ENCODE measurements at places on chromosomes 11 and 22. TPM values are rescaled to one million over a fixed set of nuclear protein-coding genes. Genes with fewer than 3 reads are reported as not detected.

The MMP13 gene
- not detected for total RNA-seq

The PACSIN3 gene
- total RNA-seq: 13.3 TPM

The PYGM gene
- total RNA-seq: 0.35 TPM

The SLC5A1 gene
- not detected for total RNA-seq

The SCGB1A1 gene
- not detected for total RNA-seq

The MYOD1 gene
- not detected for total RNA-seq

DNA sequence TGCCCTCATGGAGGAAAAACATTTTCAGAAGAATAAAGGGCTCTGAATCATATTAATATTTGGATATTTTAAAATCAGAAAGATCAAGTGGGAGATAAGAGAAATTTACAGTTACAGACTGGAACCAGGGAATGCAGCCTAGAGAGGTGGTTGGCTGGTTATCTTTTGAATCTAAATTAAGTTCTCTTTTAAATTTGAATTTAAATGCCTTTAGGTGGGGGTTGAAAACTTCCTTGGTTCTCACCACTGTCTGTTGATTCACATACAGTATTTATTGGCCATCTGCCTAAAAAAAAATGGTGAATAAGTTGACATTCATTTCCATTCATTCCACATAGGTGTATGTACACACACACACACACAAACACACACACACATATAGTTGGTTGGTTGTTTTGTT is 35.7 kb upstream of the PTPRJ start:
- DNase-seq: no peak

GRCh38 chr11:99979042-99979441 is 708.0 kb upstream of the ARHGAP42 start:
- no peak for DNase-seq

DNA sequence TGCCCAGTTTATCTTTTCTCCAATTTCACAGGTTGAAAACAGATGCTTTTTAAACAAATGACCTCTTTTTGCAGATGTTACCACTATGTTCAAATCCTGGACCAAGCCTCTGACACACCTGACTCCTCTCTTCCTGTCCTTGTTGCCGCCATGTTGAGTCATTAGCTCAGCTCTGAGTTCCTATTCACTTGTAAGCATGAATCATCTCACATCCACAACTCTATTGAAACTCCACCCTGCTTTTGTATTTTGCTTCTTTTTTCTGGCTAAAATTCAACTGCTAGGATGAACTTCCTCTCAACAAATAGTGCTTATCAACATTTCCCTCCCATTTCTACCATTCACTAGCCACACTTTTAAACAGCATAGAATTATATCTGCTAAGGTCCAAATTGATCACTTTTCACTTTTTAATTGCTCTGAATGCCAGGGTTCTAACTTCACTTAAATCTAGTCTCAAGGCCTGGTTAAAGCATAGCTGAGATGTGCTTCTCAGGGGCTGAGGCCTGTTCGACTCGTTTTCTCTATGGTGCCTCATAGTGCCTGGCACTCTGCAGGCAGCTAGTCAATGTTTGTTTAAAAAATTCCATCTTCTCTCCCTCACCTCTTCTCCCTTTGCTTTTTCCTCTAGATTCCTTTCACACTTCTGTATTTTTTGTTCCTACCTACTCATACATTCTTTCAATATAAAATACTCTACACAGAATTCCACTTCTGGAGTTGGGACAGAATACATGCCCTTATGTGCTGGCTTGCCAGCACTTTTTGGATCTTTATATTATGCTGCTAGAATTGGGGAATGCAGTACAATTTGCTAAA is 3.9 kb downstream of the JOSD1 start:
- DNase-seq: peak; percentile 78

DNA sequence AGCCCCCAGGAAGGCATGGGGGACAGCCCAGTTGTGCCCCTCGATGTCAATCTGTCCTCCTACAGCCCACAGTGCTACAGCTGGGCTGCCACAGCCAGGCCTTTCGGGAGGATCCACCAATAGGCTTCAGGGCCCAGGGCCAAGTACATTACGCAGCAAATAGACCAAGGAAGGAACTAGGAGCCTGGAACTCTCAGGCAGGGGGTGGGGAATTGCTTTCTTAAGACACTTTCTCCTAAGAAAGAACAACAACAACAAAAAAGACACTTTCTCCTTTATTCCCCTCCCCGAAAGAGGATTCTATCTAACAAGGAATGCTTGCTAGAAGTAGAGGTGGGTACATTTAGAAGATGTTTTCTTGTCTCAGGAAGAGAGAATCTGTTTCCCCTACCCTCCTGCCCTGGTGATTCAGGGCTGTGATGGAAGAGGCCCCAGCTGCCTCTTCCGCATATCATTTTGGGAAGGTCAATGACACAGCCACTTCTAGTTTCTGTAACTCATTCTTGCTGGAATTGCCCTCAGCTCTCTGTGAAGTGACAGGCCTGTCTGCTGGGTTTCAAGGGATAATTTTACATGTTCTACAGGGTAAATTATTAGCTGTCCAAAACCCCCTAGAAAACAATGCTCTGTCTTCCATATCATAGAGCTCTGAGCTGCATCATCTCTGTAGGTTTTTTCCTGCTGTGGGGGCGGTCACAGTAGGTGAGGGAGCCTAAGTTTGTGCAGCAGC is 6.0 kb upstream of the MALAT1 start:
- no peak for DNase-seq

DNA sequence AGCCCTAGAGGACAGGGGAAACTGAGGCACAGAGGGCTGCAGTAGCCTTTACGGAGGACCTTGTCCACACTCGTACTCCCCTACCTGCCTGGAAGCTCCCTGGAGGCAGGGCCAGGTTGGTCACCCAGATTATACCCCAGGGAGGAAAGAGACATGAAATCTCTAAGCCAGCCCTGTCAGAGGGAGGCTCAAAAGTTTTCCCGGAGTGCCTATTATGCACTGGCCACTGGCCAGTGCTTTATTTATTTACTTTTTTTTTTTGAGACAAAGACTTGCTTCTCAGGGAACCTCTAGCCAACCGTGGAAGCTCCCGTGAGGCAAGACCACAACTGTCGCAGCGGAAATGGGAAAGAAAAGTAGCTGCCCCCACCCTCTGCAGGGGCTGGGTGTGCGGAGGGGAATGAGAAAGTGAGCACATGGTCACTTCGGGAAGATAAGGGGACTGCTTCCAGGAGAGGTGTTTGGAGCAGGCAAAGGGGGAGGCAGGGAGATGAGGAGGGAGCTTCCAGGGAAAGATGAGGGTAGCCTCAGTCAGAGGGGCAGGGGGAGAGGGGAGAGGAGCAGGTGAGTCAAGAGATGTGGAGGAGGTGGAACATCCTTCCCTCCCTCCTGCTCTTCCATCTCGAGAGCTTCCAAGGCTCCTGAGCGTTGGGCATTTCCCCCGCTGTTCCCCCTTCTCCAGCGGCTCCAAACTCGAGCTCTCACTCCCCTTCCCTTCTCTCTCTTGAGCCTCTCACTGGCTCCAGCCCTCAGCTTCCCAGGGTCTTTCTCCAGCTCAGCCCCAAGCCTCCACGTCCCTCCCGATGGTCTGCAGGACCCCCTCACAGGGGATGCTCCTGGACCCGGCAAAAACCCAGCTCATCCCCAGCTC is 4.3 kb downstream of the IL2RB start:
- DNase-seq: no peak

DNA sequence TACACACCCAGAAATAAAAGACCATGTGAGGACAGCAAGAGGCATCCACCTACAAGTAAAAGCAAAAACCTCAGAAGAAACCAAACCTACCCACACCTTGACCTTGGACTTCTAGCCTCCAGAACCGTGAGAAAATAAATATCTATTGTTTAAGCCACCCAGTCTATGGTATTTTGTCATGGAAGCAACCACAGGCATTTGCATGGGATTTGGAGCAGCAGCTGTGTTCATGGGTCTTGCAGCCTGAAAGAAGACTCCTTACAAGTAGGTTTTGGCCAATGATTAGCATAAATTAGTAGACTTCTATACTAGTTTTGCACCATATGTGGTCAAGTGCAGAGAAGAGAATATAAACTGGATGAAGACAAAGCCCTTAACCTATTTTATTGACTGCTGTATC is 27.9 kb downstream of the FSHB start:
- no peak for DNase-seq

DNA sequence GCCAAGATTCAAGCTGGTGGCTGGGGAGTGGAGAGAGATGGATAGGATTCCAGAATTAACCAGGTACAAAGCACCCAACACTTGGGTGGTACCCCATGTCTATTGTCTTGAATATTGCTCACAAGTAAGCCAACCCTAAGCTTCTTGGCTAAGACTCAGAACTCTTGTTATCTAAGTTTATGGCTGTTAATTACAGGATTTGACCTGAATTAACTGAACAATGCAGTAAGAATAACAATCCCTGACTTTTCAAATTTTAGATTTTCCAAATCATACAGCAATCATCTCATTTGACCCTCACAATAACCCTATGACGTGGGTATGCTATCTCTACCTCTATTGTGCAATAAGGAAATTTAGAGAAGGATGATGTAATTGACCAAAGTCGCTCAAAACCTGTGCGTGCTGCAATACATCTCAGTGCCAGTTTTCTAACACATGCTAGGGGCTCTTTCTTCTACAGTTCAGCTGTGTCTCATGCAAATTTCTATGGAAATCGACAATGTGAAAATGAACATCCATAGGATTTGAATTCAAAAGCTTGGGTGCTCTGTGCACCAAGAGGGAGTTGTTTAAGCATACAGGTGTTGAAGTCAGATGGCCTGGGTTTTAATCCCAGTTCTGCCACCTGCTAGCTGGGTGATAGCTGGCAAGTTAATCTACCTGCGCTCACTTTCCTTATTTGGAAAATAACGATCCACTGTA is 40.1 kb upstream of the APLNR start:
- DNase-seq: no peak

- no peak for DNase-seq
These were observed 51.0 kb downstream of the RPUSD4 start for GRCh38 chr11:126160345-126161022.

- DNase-seq: no peak
These were observed 1.4 kb downstream of the ZFPL1 start for GRCh38 chr11:65085446-65085845.
